ENCODE measurements at places on chromosomes 5 and 9.

DNA sequence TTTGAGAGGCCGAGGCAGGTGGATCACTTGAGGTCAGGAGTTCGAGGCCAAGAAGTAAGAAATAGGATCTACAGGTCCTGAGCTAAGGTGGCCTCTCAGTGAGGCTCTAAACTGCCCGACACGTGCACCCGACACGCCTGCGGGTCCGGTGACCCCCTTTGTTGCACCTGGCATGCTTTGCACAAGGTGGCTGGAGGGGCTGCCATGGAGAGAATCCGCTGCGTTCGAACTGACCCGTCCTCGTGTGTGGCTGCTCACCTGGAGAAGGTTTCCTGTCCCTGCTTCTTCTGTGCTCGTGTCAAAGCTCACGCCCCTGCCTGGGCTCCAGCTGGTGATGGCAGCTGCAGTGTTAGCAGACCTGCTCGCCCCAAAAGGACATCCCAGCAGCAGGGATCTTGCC is 5.7 kb upstream of the OLFM1 start:
- DNase-seq = no peak

GRCh38 chr9:6449645-6450044 is 36.6 kb downstream of the UHRF2 start:
- no peak for DNase-seq

GRCh38 chr9:126809068-126809467 is 4.2 kb downstream of the ZBTB43 start:
- DNase-seq = no peak

DNA sequence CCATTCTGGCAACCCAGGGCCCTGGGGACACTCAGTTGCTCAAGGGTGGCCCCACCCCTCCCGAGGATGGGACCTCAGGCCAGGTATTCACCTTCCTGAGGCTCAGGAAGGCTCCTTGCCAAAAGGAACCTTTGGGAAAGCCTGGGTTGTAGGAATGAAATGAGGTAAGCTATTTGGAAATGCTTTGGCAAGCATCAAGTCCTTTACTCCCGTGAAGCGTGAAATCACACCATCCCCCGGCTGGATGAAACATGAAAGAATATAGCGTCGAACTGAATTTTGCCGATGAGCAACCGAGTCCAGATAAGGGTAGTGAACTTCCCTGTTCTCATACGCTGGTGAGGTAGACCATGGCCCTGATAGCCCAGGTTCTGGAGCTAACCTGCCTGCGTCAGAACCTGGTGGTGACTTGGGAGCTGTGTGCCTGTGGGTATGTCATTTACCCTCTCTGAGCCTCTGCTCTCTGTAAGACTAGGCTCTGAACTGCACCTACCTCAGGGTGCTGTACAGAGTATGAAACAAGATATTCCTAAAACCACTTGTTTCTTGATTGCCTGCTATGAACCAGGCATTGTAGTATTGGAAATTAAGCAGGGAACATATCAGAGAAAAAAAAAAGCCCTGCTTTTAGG is 105.3 kb upstream of the BOD1 start:
- DNase-seq = no peak

DNA sequence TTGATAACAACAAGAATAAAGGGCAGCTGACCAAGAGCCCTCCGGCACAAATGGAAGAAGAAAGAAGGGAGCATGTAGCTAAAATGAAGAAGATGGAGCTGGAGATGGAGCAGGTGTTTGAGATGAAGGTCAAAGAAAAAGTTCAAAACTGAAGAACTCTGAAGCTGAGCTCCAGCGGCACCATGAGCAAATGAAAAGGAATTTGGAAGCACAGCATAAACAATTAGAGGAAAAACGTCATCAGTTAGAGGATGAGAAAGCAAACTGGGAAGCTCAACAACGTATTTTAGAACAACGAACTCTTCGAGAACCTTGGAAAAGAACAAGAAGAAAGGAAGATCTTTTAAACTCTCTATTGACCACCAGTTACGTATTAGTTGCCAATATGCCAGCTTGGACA is 100.9 kb downstream of the GABBR2 start:
- DNase-seq = no peak

GRCh38 chr5:149028984-149029383 is 33.9 kb downstream of the SH3TC2 start:
- DNase-seq = no peak

DNA sequence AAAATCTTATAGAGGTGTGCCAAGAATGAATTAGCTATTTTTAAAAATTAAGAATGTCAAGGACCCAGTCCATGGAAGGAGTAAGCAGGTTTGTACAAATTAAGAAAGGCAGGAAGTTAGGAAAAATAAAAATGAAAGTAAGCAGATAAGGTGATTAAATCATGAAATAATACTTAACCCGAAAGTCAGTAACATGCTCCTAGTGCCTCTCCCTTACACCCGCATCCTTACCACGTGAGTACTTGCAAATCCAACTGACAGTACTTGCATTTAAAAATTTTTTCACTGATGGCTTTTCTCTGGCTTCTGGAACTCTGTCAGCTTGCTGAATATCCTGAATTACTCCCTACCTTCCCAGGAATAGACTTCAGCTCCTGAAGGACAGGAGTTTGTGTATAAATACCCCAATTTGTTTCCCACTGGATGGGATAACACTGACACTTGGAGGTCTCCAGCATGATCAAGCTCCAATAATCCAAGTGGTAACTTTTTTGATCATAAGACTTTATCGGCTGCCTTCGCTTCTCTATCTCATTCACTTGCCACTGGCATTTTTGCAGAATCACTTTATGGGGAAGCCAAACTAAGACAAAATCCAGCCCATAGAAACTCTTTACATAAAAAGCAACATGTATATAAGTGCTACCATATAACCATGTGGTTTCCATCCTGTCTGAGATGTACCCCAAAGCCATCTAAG is 41.6 kb upstream of the RICTOR start:
- DNase-seq = no peak

DNA sequence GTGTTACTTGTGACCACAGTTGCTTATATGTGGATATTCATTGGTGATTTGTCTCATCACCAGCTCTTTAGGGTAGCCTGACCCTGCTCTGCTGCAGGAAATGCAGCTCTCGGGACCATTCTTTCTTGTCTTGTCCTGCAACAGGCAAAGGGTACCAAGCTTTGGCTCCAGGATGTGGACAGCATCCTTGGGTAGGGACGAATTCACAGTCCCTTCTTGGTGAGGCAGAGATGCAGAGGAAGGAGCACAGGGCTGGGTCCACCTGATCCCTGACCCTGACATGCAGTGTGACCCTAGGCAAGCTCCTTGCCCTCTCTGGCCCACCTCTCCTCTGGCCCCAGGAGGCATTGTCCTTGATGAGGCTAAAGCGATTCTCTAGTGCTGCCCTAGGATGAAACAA is 37.0 kb upstream of the SYNPO start:
- DNase-seq = no peak

DNA sequence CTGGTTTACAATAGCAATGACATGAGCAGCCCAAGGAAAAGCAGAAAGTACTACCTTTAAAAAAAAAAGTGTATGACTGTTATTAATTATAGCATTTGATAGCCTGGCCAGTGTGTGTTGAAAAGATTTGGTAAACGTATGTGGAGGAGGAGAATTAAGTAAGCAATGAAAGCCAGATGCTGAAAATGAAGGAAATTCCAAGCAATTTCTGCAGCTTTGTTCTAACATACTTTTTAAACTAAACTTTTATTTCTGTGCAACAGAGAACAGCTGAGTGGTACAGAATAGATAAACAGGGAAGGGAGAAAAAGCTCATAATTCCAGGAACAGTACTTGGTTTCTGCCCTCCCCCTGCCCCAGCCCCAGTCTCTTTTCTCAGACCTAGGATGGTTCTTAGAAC is 252.6 kb downstream of the ADAMTSL1 start:
- DNase-seq = no peak

DNA sequence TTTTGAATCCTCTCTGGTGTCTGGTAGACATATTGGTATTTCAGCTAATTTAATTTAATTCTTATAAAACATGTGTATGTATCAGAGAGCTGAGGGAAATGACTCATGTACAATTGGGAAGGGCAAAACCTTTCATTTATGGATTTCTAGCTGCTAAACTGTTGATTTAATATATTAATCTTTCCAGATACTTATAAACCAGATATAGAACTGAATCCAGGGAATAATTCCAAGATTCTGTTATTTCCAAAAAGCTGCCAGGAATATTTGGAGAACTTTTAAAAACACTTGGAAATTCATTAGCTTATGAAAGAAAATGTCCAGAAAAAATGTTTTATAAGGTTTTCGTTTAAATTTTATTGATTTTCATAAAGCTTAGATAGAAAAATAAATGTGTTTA is 295.5 kb downstream of the YTHDC2 start:
- no peak for DNase-seq

DNA sequence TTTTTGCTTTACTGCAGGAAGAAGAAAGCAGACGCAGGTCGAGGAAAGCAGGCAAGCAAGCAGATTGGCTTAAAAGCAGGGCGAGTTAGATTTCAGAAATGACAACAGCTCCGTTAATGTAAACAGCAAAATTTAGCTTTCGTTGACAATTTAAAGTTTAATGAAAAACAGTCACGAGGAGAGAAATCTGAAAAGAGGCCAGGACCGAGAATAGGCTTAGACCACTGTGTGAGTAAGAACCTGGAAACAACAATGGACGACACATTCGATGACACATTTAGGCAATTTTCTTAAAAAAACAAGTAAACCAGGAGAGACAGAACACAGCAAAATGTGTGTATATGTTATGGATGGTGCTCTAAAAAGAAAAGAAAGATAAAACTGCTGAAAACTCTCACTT is 155.3 kb downstream of the ISOC1 start:
- DNase-seq = no peak

- DNase-seq = no peak
Measured at GRCh38 chr5:131745703-131746102, 51.1 kb downstream of the FNIP1 start.

GRCh38 chr9:72856972-72857623 is 95.8 kb downstream of the ALDH1A1 start:
- peak; percentile 47 for DNase-seq

DNA sequence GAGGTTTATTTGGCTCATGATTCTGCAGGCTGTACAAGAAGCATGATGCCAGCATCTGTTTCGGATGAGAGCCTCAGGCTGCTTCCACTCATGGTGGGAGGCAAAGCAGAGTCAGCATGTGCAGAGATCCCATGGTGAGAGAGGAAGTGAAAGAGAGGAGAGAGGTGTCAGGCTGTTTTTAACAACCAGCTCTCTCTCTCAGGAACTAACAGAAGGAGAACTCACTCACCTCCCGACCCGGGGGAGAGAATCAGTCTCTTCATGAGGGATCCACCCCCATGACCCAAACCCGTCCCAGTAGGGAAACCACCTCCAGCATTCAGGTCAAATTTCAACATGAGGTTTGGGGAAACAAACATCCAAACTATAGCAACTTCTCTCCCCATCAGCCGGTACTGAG is 187.7 kb downstream of the ENC1 start:
- DNase-seq = peak; percentile 28

DNA sequence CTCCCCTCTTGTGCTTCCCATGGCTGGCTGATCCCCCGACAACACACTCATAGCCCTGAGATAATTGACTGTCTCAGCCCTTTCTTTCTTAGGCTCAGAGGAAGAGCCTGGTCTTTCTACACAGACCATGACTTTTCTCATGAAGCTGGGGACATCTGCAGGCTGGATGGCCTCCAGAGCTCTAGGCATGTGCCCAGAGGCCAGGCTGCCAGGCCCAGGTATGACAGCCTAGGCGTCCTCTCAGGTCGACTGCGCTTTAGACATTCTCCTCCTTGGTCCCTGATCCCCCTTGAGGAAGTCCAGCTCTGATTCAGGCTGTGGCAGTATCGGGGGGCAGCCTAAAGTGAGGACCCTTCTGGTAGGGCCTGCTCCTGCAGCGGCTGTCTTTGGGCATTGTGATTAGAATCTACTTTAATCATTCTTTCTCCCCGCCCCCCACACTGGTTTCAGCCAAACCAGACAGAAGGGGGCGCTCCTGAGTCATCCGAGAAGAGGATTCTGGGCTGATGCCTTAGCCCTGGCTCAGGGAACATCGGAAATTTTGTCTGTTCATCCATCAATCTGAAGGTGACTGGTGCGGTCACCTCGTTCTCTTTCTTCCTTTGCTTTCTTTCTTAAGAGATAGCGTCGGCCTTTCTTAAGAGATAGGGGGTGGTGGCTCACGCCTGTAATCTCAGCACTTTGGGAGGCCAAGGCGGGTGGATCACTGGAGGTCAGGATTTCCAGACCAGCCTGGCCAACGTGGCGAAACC is 66.5 kb upstream of the HSPA9 start:
- DNase-seq = peak; percentile 78

GRCh38 chr9:107963246-107963645 is 473.7 kb upstream of the KLF4 start:
- no peak for DNase-seq

DNA sequence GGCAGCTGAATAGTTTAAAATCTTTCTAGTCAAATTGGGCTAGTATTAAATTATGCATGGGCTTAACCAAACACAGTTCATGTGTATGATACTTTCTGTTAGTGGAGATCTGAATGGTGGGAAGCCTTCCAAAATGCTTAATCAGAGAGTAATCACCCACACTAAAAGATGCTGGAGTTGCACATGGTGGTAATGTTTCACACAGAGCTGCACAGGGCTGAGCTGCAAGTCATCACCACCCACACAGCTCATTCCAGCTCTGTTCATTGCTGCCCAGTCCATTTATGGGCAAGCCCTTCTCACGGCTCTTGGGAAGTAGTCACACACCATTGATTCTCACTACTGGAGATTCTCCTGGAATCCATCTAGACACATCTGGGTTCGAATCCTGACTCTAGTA is 351.5 kb upstream of the KCNN2 start:
- no peak for DNase-seq

GRCh38 chr9:21982861-21983560 is 11.2 kb downstream of the CDKN2A start:
- no peak for DNase-seq

- no peak for DNase-seq
Measured at GRCh38 chr9:32926911-32927310, 74.5 kb downstream of the APTX start.

DNA sequence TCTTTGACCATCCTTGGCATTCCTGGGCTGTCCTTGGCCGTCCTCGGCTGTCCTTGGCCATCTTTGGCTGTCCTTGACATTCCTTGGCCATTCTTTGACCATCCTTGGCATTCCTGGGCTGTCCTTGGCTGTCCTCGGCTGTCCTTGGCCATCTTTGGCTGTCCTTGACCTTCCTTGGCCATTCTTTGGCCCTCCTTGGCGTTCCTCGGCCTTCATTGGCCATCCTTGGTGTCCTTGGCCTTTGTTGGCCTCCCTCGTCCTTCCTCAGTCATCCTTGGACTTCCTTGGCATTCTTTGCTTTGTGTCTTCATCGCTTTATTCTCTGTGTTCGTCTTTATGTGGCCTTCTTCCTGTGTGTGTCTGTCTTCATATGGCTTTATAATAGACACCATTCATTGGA is 20.7 kb downstream of the NDUFS6 start:
- no peak for DNase-seq

- DNase-seq = peak; percentile 7
Measured at GRCh38 chr5:121090822-121091221, 626.7 kb downstream of the PRR16 start.

DNA sequence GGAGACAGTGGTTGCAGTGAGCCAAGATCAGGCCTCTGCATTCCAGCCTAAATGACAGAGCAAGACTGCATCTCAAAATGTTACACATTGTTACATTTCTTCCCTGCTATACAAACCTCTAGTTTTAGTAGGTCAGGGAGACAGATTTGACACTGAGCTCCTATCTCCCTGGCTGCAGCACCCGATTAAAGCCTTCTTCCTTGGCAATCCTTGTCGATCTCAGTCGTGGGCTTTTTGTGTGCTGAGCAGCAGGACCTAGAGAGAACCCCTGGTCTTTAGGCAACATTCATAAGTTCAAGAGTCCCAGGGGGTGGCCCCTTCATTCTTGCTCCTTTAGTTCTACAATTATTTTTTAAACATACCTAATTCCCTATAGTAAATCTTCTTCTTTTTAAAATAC is 13.0 kb downstream of the SERINC5 start:
- no peak for DNase-seq

Measured in NB4 (cell line).